ENCODE measurements at places on chromosomes 3 and 15.

DNA sequence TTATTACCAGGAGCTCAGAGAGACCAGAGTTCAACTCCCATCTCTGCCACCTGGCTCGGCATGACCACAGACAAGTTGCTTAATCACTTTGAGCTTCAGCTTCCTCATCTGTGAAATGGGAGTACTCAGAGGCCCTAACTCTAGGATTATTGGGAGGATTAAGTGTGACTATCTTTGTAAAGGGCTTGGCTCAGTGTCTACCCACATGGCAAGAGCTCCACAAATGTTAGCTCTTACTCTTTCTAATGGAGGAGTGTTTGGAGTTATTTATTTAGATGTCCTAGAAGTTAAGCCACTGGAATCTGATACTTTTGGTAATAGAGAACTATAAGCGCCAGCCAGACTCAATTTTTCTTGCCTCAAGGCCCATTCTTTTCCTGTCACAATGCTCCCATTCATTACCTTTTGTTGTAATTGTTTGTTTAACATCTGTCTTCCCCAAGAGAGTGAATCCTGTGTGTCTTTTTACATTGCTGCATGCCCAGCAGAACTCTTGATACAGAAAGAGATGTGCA lies 12.3 kb upstream of the LMCD1 start:
- no peak for DNase-seq

GRCh38 chr15:25774871-25775270 lies 88.3 kb downstream of the ATP10A start:
- DNase-seq, result no peak

DNA sequence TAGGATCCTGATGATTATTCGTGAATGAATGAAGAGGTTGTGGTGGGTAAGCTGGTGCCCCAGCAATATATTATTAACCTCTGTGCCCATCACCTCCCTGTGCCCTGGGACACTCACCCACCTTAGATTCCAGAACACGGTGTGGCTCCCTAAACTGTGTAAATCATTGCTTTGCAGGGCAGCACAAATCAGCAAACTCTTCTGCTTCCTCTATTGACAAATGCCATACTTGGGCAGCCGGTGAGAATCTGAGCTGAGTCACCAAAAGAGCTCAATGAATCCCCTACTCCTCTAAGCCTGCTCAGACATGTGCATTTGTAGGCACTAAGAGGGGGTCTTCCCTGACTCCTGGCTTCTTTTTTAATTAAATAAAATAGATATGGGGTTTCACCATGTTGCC lies 15.7 kb downstream of the UQCC5 start:
- no peak for DNase-seq

- DNase-seq, result no peak
Measured at GRCh38 chr3:30474371-30474770, 132.0 kb upstream of the TGFBR2 start.

GRCh38 chr3:42127226-42127625 lies 36.1 kb downstream of the TRAK1 start:
- no peak for DNase-seq

- no peak for DNase-seq
Measured at GRCh38 chr3:196049653-196050052, 32.2 kb downstream of the TFRC start.

- no peak for DNase-seq
Measured at GRCh38 chr3:74214286-74214685, 400.2 kb downstream of the CNTN3 start.

DNA sequence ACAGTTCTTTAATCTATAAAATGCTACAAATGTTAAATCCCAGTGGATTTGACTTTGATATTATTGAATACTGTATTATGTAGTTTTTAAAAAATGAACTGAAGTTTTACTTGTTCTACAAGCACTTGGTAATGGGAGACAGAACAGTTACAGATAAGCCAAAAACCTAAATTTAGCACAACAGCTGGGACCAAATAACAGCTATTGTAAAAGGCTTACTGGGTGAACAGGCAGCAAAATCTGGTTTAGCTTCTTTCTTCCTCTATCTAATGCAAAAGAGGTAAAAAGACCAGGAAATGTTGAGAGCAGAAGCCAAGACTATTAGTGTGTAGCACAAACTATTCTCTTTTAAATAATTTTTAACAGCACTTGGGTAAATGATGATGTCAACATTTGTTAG lies 1.6 kb upstream of the ATOSA start:
- DNase-seq, result no peak

DNA sequence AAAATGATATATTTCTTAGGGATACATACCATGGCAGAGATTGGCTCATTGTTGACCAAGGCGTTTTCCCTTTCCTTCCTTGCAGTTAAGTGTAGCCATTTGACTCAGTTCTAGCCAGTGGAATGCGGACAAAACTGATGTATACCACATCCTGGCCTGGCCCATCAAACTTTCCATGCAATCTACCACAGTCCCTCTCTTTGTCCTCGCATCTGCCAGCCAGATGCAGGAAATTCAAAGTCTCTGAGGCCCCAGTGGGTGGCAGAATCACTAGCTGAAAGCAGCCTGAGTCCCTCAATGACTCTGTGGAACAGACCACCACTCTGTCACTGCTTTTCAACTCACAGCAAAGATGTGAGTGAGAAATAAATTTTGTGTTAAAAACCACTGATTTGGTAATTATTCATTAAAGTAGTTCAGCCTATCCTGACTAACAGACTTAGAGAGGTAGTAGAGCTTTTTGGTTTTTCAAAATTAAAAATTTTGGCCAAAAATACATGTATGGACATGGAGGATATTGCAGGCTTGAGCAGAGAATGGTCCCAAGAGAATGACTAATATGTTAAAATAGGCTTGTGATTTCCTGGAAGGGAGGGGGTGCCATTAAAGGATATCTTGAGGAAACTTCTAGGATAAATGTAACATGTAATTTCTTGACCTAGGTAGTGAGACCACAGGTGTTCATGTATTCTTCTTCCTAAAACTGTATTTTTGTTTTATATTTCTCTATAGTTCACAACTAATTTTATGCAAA lies 10.9 kb downstream of the LRRFIP2 start:
- DNase-seq, result no peak

DNA sequence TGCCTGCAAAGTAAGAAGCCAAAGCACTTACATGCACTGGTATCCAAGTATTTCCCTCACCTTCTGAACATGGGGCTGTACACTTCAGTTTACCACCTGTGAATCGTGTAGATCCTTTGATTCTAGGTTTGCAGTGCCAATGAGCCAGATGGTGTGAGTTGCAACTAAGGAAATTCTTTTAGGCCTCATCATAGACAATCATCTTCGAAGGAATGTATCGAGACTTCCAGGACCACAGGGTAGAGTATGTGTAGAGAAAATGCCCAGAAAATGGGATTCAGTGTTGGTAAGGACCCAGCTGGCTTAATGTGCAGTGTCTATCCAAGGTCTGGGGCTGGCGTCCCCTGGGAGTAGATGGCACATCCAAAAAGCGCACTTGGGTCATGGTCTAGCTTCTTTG lies 323.2 kb upstream of the TPM1 start:
- DNase-seq, result no peak

- no peak for DNase-seq
Measured at GRCh38 chr3:89332793-89333192, 225.4 kb downstream of the EPHA3 start.

GRCh38 chr3:128559486-128560225 lies 66.7 kb upstream of the GATA2 start:
- no peak for DNase-seq

DNA sequence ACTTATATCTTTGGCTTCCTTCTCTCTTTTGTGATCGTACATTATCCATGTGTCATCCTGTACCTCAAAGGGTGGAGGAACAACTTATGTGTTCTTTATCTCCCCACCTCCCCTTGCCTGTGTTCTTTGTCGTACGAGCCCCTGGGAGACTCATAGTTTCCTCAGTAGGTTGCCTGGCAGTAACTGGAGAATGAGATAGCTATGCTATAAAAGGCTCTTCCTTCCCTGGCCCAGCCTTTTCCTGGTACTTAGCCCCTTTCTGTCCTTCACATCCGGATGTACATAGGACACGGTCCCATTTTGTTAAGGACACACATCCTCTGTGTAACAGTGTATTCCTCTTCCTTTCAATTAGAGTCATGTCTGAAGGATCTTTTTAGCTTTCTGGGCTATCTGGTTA lies 32.1 kb downstream of the PLCL2 start:
- DNase-seq, result no peak

GRCh38 chr3:132311841-132312240 lies 5.4 kb upstream of the ACP3 start:
- DNase-seq, result no peak

- no peak for DNase-seq
Measured at GRCh38 chr15:79635897-79636561, 203.9 kb downstream of the MINAR1 start.

DNA sequence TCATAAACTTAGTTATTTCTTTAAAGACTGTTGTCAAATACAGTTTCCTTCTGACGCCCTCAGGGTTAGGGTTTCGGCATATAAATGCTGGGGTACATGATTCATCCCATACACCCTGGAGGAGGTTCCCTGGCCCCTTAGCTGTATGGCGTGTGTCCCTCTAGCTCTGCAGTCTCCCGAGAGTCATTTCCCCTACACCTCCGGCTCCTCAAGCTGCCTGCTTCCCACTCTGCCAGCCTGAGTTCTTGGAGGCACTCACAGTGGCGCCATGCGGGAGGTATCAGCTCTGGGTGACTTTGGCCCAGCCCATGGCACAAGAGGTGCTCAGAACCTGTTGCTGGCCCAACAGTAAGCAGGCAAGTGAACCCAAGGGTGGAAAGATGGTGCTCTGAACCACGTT lies 70.2 kb upstream of the TRPM1 start:
- DNase-seq, result no peak

DNA sequence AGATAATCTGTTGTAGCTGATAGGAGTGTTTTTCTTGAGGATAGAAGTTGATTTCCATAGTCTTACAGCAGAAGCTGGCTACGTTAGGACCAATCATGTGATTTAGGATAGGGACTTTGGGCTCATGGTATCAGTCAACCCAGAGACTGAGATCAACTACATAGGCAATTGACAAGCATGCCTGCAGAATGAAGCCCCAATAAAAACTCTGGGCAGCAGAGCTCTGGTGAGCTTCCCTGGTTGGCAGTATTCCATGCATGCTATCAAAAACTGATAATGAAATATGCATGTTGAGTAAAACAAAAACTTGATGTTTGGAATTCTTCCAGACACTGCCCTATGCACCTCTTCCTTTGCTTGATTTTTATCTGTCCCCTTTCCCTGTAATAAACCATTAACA lies 38.0 kb downstream of the SUCNR1 start:
- no peak for DNase-seq

DNA sequence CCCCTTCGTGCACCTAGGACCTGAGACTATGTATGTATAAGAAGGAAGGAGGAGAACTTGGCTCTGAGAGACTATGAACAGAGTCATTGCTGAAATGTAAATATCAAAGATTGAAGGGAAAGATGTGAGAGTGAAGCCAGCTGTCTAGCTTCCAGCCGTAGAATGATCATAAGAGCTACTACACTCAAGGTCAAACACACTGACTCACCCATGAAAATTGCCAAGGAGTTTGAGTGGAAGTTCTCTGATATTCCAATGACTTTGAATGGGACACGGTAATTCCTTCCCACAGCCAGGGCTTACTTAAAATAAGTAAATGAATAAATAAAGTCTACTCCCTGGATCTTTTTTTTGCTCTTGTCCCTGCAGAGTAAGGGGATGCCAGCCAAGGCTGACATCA lies 398.9 kb upstream of the TPRG1 start:
- no peak for DNase-seq

All from NCI-H1694 (cell line).